ENCODE measurements at places on chromosomes 3 and 15. TPM values are rescaled to one million over a fixed set of nuclear protein-coding genes. Genes with fewer than 3 reads are reported as not detected.

Gene VGLL3
- total RNA-seq = 223 TPM

Gene PRKCD
- 1.7 TPM for total RNA-seq

Gene FSTL1
- total RNA-seq = 1,795 TPM

Gene LSAMP
- 0.64 TPM for total RNA-seq

Gene MORC1
- not detected for total RNA-seq

Gene POLQ
- 6.4 TPM for total RNA-seq

Gene LINS1
- 14.7 TPM for total RNA-seq

Gene ADAMTS9
- 1.9 TPM for total RNA-seq

Gene LYZL4
- not detected for total RNA-seq

Gene P2RY1
- 0.32 TPM for total RNA-seq

Gene CRYGS
- 0.86 TPM for total RNA-seq

Gene NUP210
- total RNA-seq = under 0.01 TPM

Gene ACP3
- total RNA-seq = 2.3 TPM

Gene GPR160
- under 0.01 TPM for total RNA-seq

Gene GATA2
- 26.7 TPM for total RNA-seq

Gene SAMMSON
- not detected for total RNA-seq

Gene ITPKA
- 1.6 TPM for total RNA-seq

Gene GOLGA8T
- under 0.01 TPM for total RNA-seq

Gene C3orf49
- total RNA-seq = not detected

Gene FAM81A
- total RNA-seq = under 0.01 TPM

Measured in fibroblast of villous mesenchyme (primary cell).